Frontal cortex (tissue), 4 donors: ENCODE measurements at places on chromosomes 16 and 17. TPM values are rescaled to one million over a fixed set of nuclear protein-coding genes. Genes with fewer than 3 reads are reported as not detected.

Gene CCL3
- 2.0 TPM for total RNA-seq

Gene MYOCD
- 0.41 TPM for total RNA-seq

Gene CSH2
- total RNA-seq: not detected

Gene ADORA2B
- total RNA-seq: 4.1 TPM

Gene TNFRSF17
- 2.0 TPM for total RNA-seq

Gene AIPL1
- total RNA-seq: not detected

Gene PLA2G10
- total RNA-seq: not detected

Gene ACSM2A
- not detected for total RNA-seq

Gene KRTAP16-1
- total RNA-seq: not detected

Gene GRAPL
- total RNA-seq: 1.2 TPM

Gene KRT20
- total RNA-seq: not detected

Gene PIRT
- total RNA-seq: under 0.01 TPM

Gene CD300H
- not detected for total RNA-seq

Gene CFAP97D1
- not detected for total RNA-seq

Gene TUBB3
- 3,334 TPM for total RNA-seq

Gene TBC1D3
- total RNA-seq: not detected

Gene VTN
- total RNA-seq: 0.41 TPM

Gene SAMD14
- total RNA-seq: 21.2 TPM

Gene ZG16
- not detected for total RNA-seq

Gene ZDHHC1
- total RNA-seq: 1.2 TPM

Gene PRSS22
- total RNA-seq: not detected

Gene KRTAP4-4
- total RNA-seq: not detected

Gene PRRT2
- 15.9 TPM for total RNA-seq

Gene KRTAP1-1
- not detected for total RNA-seq
